Adrenal gland (tissue), 19 donors: ENCODE measurements at places on chromosomes 12 and 14. TPM values are rescaled to one million over a fixed set of nuclear protein-coding genes. Genes with fewer than 3 reads are reported as not detected.

DNA sequence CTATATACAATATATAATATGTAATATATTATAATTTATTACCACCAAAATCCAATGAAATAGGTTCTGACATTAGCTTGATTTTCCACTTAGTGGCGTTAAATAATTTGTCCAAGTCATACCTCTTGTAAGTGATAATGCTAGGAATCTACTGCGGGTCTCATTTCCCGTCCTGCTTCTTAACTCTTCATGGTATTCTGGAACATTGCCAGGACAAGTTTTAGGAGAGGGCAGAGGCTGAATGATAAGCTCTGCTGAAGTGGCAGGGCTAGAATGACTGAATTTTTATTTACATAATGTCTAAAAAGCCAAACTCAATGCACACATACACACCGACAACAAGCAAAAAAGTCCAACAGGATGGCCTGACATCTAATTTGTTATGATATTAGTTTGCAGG, 70.4 kb upstream of the PTPRQ start:
- H3K36me3 ChIP-seq: no peaks in the 10 kb centered on the region
- H3K27me3 ChIP-seq: no peaks in the 10 kb centered on the region
- H3K4me3 ChIP-seq: no peak overlapping the region

Gene KERA
- not detected for polyA plus RNA-seq

- no peaks in the 10 kb centered on the region for H3K27me3 ChIP-seq
- no peaks in the 10 kb centered on the region for H3K4me1 ChIP-seq
- no peak overlapping the region for H3K4me3 ChIP-seq
- no peak overlapping the region for H3K27ac ChIP-seq
Observed at GRCh38 chr12:107735763-107736162, 25.2 kb downstream of the PRDM4 start.

- H3K4me3 ChIP-seq: no peak overlapping the region
- H3K27ac ChIP-seq: peak overlapping the region; percentile 75
- peaks cover 6% of the 10 kb centered on the region for H3K4me1 ChIP-seq
- no peaks in the 10 kb centered on the region for H3K27me3 ChIP-seq
- H3K36me3 ChIP-seq: peaks cover 5% of the 10 kb centered on the region
Observed at GRCh38 chr14:105473677-105474482, 741 bp upstream of the CRIP2 start.

GRCh38 chr14:99402285-99402648, 78.4 kb downstream of the SETD3 start:
- no peak overlapping the region for H3K27ac ChIP-seq
- H3K36me3 ChIP-seq: no peaks in the 10 kb centered on the region
- no peak for DNase-seq
- no peaks in the 10 kb centered on the region for H3K4me1 ChIP-seq

Gene MRPL42
- polyA plus RNA-seq: 21.9 TPM

Gene AICDA
- not detected for polyA plus RNA-seq

DNA sequence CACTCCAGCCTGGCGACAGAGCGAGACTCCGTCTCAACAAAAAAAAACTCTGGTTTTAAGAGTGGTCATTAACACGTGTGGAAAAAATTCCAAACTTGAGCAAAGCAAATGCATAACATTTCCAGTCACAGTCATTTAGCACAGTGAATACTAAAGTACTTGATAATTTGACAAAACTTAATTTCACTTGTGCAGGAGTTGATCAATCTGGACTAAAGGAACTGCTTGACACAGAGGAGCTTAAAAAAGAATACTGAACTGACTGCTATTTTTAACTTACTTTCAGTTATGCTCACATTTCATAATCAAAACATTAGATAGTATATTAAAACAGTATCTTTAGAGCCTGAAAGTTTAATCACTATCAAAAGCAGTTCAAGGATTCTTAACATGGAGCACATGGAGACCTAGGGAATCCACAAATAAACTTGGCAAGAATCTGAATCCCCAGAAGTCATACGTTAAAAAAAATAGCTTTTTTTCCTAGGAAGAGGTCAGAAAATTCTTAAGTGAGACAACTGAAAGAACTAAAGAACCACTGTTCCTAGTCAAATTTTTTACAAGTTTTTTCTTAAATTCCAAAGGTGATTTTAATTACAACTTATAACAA, 7.4 kb downstream of the UBE2N start:
- no peaks in the 10 kb centered on the region for H3K27me3 ChIP-seq
- H3K27ac ChIP-seq: peak overlapping the region; percentile 83
- no peaks in the 10 kb centered on the region for H3K36me3 ChIP-seq
- DNase-seq: no peak
- H3K4me3 ChIP-seq: no peak overlapping the region
- H3K4me1 ChIP-seq: peaks cover 13% of the 10 kb centered on the region

DNA sequence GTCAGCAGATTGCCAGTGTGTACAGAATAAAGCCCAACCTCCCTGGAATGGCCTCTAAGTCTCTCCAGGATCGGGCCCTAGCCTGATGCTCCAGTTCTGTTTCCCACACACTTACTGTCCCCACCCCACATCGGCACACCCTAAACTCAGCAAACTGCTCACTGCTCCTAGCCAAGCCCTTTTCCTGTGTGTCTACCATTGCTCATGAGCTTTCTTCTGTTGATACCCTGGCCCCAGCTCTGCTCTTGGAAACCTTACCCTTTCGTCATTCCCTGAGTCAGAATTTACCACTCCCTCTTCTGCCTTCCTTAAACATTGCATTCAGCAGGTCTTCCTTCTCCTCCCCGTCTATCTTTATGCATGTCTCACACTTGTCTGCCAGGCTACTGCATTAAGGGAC, 158.9 kb downstream of the TMX1 start:
- no peaks in the 10 kb centered on the region for H3K36me3 ChIP-seq
- H3K4me1 ChIP-seq: peaks cover 18% of the 10 kb centered on the region
- no peaks in the 10 kb centered on the region for H3K27me3 ChIP-seq
- H3K27ac ChIP-seq: no peak overlapping the region
- H3K4me3 ChIP-seq: no peak overlapping the region
- DNase-seq: no peak

- H3K4me3 ChIP-seq: no peak overlapping the region
- no peaks in the 10 kb centered on the region for H3K27me3 ChIP-seq
- H3K4me1 ChIP-seq: peaks cover 40% of the 10 kb centered on the region
- no peak for DNase-seq
Observed at GRCh38 chr12:53414756-53415417, 8.8 kb upstream of the AMHR2 start.

GRCh38 chr12:115378291-115378690, 694.3 kb upstream of the TBX3 start:
- no peaks in the 10 kb centered on the region for H3K27me3 ChIP-seq
- no peaks in the 10 kb centered on the region for H3K36me3 ChIP-seq
- no peak overlapping the region for H3K27ac ChIP-seq
- no peak for DNase-seq
- H3K4me3 ChIP-seq: no peak overlapping the region
- peaks cover 7% of the 10 kb centered on the region for H3K4me1 ChIP-seq

- H3K4me1 ChIP-seq: no peaks in the 10 kb centered on the region
- no peak for DNase-seq
- peaks cover 4% of the 10 kb centered on the region for H3K27me3 ChIP-seq
- H3K4me3 ChIP-seq: no peak overlapping the region
Observed at GRCh38 chr14:79706382-79706781, 504.9 kb downstream of the DIO2 start.

DNA sequence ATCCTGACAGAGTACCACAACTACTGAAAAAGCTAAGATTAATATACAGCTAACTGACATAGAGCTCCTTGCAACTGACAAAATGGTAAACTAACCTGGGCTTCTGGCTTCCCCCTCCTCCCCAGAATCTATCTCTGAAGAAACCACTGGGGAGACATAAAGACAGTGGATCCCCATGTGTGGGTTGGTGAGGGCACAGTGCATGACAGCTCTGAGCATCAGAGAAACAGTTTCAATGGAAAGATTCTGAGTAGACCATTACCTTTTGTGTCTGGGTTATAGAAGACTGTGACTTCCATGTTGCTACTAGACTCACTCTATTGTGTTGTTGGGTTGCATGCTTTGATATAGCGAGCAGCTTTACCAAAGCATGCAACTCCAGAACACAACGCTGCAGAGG, 247.4 kb downstream of the EFCAB11 start:
- peaks cover 1% of the 10 kb centered on the region for H3K4me1 ChIP-seq
- H3K27ac ChIP-seq: no peak overlapping the region
- H3K36me3 ChIP-seq: no peaks in the 10 kb centered on the region
- H3K27me3 ChIP-seq: no peaks in the 10 kb centered on the region
- DNase-seq: no peak
- no peak overlapping the region for H3K4me3 ChIP-seq

Gene TAS2R8
- polyA plus RNA-seq: not detected

DNA sequence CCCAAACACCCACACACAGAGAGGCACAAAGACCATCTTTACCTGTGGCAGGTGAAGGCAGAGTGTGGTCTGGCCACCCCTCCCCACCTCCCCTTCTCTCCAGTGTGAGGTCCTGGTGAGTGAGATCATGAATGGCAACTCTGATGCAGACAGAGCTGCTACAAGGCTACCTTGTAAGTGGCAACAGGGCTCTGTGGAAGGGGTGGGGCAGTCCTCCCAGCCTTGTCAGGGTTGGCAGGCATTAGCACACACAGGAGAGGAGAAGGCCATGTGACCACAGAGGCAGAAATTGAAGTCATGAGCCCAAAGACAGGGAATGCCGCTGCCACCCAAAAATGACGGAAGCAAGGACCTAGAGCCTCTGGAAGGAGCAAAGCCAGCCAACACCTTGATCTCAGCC, 30.7 kb downstream of the VWF start:
- peak; percentile 62 for DNase-seq
- H3K4me3 ChIP-seq: no peak overlapping the region
- peaks cover 5% of the 10 kb centered on the region for H3K4me1 ChIP-seq

DNA sequence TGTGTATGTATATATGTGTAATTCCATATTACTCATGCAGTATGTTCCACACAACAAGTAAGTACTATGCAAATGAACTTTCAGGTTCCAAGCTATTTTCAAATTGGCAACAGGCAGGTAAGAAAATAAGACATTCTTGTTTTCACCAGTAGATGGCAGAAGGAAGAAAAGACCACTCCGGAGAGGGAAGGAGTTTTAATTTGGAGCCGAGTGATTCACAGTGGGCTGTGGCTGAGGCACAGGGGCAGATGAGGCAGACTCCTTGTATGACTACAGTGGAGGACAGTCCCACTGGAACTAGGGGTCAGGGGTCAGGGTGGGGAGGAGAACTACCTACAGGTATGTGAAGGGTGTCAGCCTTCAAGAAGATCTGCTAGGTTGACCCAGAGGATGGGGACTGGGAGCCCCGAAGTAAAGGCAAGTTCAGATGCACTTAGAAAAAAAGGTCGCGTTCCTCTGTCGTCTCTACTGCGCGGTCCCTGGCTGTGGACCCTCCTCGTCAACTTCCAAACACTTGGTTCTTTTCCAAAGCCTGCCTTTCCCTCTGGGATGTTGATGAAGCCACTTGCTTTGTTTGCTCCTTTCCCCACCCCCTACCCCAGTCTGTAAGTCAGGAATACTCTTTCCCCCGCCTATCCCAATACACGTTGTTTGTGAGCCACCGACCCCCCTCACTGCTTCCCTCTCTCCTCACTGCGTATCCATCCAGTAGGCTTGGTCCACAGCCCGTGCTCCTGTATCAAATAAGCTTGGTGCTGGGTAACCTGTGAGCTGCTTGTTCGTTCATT, 24.1 kb downstream of the DDX47 start:
- no peak overlapping the region for H3K27ac ChIP-seq
- DNase-seq: peak; percentile 61
- peaks cover 8% of the 10 kb centered on the region for H3K4me1 ChIP-seq
- H3K27me3 ChIP-seq: no peaks in the 10 kb centered on the region

DNA sequence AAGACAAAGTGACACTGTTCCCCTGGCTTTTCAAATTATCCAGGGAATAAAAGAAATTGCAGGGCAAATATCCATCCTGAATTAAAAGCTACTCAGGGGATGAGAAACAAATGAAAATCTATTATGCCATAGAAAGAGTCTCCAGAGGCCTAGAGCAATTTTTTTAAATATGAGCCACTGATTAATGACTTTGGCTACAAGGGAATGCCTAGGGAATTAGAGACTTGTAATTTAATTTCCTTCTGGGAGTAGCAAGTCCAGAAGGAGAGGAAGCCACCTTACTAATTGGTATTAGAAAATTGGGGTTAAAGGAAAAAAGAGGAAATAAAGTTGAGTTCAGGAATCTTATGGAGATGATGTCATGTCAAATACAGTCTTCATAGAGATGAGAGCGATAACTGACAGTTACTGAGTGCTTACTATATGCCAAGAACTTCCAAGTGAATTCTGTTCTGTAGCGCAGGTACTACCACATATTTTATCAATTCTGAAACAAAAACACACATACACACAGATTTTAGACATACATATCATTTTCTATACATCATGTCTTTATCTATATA, 304.4 kb downstream of the DUSP6 start:
- no peaks in the 10 kb centered on the region for H3K4me1 ChIP-seq
- DNase-seq: no peak
- H3K36me3 ChIP-seq: no peaks in the 10 kb centered on the region
- H3K27me3 ChIP-seq: no peaks in the 10 kb centered on the region

- H3K27ac ChIP-seq: no peak overlapping the region
- no peak overlapping the region for H3K4me3 ChIP-seq
- no peaks in the 10 kb centered on the region for H3K36me3 ChIP-seq
- peaks cover 2% of the 10 kb centered on the region for H3K4me1 ChIP-seq
- no peaks in the 10 kb centered on the region for H3K27me3 ChIP-seq
Observed at GRCh38 chr14:92486881-92487280, 26.7 kb upstream of the RIN3 start.

DNA sequence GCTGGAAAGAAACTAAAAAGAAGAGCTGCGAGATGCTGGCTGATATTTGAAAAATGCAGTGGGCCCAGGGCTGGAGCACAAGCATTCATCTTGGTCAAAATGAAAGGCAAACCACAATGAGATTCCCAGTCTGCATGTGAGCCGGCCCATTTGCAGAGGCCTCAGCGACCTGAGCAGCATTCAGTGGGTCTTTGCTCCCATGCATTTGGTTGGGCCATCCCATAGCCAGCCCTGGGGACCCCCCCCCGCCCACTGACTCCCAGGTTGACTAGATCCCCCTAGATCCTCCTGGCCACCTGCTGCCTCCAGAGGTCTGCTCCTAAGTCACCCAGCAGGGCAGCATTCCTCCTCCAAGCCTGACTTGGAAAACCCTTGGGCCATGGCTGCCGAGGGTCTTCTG, 59.8 kb downstream of the PRMT8 start:
- no peak overlapping the region for H3K27ac ChIP-seq
- H3K4me3 ChIP-seq: no peak overlapping the region
- H3K27me3 ChIP-seq: peaks cover 4% of the 10 kb centered on the region
- no peaks in the 10 kb centered on the region for H3K36me3 ChIP-seq
- peak; percentile 13 for DNase-seq
- H3K4me1 ChIP-seq: no peaks in the 10 kb centered on the region

Gene CRIP2
- 5.9 TPM for polyA plus RNA-seq

DNA sequence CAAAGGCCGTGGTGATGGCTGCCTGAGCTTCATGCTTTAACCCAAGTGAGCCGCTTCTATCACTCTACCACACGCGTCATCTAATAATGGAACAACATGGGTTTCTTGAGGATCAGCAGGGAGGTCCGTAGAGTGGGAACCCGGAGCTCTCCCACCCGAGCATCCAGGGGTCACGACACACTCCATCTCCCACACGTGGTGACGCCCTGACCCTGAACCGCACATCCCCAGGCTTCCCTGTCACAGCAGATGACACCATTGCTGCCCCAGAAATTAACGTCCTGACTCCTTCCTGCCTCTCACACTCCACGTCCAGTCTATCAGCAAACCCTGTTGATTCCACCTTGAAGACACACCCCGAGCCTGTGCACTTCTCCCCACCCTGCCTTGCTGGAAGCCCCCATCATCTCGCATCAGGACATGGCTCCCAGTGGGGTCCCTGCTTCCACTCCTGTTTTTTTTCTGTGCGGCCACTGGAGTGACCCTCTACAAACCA, 163.2 kb downstream of the PIWIL1 start:
- no peak overlapping the region for H3K27ac ChIP-seq
- H3K4me1 ChIP-seq: no peaks in the 10 kb centered on the region
- no peak for DNase-seq
- H3K4me3 ChIP-seq: no peak overlapping the region
- H3K27me3 ChIP-seq: no peaks in the 10 kb centered on the region

Gene SDR9C7
- polyA plus RNA-seq: not detected

Gene CLEC6A
- not detected for polyA plus RNA-seq
